ENCODE measurements at places on chromosomes 2 and 18.

DNA sequence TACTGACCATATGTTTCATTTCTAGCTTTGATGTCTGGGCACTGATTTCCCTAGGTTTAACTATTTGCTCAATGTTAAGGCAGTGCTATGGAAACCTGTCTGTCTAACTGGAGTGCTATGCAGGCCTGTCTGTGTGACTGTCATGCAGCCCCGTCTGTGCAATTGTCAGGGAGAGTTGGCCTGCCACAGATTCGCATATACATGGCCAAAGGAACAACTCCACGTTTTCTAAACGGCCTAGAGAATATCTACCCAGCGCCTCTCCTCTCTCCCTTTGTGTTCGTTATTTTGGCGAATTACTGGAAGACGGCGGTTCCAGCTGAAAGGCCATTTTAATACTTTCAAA, 59.6 kb upstream of the PSME4 start:
- DNase-seq, result no peak

GRCh38 chr2:13676269-13676668, 956.2 kb upstream of the LRATD1 start:
- no peak for DNase-seq

DNA sequence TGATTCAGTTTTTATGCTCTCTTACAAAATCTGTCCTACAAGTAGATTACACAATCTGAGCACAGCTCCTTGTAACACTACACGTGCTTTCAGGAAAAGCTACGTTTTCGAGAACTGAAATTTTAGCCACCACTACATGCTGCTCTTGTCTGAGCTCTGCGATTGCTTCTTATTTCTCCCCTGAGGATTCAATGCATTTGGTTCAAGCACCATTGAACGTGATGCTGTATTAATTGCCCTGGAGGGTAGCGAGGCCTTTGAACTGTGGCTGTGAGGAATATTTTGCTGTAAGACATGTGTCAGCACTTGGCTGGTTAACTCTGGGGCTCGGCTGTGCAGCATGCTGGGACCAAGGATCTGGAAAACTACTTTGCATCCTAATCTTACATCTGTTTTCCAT, 405.8 kb downstream of the EPHA4 start:
- DNase-seq, result no peak

GRCh38 chr2:11241412-11242203, 86.3 kb downstream of the SLC66A3 start:
- DNase-seq, result no peak

- DNase-seq, result no peak
Measured at GRCh38 chr2:119696494-119697030, 17.6 kb downstream of the TMEM177 start.

- no peak for DNase-seq
Measured at GRCh38 chr2:217836901-217837491, 165.8 kb downstream of the TNS1 start.

DNA sequence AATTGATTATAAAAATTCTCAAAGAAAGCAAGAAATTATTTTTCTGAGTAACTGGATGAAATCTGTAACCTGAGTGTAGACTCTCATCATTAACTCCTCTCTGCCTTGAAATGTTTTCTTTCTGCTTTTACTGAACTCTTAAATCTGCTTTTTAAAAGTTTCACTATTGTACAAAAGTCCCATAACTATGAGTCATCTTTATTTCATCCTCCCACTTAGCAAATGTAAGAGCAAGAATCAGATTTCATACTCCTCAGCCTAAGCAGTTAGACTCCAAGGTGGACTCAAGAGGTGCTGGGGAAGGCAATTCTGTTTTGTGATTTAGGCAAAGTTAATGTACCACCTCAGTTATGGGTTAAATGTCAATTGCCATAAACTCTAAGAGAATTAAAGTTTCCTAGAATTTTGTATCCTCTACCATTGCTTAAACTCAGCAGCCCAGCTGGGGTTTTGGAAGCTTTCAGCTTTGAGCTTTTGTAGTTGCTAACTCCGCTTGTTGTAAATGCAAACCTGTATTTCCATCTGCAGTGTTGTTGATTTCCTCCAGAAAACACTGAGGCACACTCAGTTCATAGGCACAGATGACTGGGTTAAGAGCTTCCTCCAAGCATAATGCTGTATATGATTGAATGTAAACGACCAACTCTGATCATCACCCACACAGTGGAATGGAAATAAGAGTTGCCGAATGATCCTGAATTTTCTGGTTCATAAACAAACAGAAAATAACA, 268.8 kb downstream of the ARHGAP15 start:
- DNase-seq, result no peak

GRCh38 chr2:240437551-240437860, 2.0 kb downstream of the GPC1 start:
- DNase-seq, result no peak

DNA sequence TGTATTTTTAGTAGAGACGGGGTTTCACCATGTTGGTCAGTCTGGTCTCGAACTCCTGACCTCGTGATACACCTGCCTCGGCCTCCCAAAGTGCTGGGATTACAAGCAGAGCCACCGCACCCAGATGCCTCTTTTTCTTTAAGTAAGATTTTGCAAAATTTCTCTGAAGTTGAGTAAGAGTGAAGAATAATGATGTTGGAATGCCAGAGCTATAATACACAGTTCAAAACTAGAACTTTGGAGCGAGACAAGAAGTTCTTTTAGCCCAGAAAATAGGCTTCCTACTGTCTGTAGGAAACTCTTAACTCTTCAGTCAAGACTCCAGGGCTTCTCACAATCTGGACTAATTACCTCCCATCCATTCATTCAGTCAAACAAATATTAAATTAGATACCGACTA, 51.4 kb downstream of the MARCHF4 start:
- no peak for DNase-seq

DNA sequence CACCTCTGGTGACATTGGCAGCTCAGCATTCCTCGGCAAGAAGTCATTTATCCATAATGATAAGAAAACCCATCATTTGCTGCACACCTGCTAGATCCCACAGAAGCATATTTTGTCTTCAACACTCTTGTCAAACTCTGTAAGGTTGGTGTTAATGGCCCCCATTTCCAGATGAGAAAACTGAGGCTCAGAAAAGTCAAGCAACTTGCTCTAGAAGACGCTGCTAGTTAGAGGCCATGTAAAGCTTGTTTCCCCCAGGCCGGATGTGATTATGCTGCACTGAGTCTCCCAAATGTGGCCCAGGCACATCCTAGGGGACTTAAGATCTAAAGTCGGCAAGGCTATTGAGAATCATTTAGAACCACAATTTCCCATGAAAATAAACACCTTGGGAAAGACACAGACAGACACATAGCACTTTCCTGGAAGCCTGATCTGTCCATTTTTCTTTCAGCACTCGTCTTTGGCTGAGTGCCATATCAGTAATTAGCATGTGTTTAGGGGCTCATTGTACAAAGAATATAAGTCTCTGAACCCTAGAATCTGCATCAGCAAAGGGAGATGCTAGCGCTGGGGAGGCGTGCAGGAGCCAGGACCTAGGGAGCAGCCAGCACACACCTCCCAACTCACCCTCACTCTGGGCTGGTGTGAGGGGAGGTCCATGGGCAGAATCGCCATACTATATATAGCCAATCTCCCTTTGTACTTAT, 39.3 kb downstream of the C1QL2 start:
- DNase-seq, result no peak

DNA sequence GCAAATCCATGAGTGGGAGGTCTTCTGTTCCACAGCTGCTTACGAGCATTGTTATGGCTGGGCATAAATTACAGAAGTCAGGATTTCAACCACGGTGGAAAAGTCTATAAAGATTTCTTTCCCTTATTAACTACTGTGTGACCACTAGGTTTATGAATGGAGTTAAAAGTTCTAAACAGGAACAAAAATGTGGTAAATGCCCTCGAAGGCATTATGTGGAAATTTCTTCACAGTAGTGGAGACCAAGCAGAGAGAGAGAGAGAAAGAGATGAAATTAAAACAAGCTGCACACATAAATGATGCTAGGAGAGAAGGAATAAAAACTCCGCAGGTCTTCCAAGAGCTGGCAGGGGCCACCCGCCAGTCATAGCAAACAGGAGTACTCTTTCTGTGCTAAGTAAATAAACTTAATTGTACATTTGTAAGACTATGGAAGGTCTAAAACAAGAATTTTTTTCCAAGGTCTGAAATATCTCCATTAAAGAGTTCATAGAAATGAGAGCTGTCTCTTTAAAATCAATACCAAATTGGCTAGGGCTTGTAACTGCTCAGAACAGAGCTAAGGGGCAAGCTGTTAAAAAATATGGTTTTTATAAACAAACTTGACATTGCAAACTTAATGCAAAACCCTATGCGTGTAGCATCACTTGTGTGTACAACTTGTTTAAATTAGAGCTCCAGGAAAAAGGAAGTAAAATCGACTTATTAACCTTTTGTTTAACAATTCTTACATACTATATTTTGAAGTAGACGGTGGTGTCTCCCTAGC, 438.2 kb downstream of the MEIS1 start:
- DNase-seq, result no peak

- DNase-seq, result no peak
Measured at GRCh38 chr18:63578357-63578958, 8.7 kb upstream of the SERPINB13 start.

GRCh38 chr2:168624028-168624427, 168.0 kb downstream of the CERS6 start:
- DNase-seq, result no peak

DNA sequence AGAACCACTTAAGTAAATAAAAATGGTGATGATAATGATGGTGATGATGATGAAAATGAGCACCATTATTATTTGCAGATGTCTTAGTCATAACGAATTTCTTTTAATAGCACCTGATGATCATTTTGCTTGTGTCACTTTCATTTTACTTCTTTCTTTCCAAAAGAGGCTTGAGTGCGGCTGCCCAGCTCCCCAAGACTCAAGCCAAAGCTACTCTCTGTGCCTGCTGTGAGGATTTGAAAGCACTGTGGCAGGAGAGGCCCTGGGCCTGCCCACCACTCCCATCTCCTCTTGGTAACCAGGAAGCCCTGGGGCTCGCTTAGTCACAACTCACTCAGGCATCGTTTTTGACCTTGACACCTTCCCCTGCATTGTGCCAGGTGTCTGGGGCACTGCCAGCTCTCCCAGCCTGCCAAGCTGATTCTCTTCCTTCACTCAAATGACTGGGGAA, 41.2 kb downstream of the RPL37A start:
- no peak for DNase-seq

DNA sequence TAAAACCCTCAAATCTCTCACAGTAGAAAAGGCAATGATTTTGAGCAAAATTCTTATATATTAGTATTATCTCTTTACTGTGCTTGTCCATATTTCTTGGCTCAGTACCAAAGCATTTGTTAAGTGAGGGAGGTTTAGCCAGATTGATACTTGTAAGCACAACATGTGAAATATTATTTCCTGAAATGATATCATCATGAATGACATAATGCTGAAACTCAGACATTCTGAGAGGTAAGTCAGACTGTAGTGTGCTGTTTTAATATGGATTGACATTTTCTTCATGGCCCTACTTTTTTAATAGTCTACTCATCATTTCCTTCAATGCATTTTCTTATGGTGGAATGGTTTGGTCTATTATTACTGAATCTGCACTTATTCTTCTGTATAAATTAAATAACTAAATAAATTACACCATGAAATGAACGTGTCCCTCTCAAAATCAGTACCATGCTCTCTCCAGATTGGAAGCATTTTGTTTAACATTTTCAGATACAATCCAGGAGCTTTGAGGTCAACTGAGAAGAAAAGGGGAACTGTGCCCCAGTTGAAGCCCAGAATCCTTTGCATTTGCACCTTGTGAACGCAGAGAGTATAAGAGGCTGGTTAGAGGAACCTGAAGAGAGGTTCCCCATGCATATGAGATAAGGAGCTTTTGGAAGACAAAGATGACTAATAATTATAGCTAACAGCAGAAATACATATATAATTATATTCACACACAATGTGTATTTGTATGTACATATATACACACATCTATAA, 50.1 kb upstream of the CRACDL start:
- no peak for DNase-seq

DNA sequence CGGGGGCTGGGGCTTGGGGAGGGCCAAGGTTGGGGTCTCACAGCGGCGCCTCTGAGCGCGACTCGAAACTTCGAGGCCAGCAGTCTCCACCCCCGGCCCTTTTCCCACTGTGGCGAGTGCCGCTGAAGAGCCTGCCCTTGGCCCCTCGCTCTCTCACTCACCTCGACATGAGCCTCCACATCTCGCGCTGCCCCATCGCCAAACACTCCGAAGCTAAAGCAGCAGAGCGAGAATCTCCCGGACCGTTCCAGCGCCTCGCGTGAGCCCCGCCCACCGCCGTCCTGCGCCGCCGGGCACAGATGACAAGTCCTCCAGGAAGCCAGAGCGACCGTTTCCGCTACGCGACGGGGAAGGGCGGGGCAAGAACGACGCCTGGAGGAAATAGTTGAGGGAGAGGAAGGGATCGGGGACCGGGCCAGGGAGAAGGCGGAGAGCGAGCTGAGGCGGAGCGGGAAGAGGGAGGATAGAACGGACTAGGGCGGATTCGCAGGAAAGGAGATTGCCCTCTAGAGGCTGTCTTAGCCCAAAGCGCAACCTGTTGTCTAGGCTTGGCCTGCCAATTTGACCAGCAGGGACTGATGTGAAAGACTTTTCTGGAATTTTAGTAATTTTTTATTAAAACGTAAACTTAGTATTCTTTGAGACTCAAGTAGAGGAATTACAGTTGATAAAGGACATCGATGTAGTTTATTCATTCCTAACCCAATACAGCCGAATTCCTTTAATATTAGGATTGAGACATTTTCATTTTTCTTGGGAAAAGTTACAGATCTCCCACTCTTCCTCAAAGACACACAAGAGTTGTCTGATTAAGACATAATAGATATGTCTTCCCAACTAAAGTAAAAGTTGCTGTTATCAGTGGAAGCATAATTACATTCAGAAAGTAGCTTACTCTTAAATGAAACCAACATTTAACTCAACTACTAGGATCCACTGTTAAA, at the start of gene HIBCH:
HIBCH (minus strand) TSS at position 272 of the 944 bp plus-strand sequence; CDS start at position 196, 76 bp downstream.
- DNase-seq, result peak; percentile 88

DNA sequence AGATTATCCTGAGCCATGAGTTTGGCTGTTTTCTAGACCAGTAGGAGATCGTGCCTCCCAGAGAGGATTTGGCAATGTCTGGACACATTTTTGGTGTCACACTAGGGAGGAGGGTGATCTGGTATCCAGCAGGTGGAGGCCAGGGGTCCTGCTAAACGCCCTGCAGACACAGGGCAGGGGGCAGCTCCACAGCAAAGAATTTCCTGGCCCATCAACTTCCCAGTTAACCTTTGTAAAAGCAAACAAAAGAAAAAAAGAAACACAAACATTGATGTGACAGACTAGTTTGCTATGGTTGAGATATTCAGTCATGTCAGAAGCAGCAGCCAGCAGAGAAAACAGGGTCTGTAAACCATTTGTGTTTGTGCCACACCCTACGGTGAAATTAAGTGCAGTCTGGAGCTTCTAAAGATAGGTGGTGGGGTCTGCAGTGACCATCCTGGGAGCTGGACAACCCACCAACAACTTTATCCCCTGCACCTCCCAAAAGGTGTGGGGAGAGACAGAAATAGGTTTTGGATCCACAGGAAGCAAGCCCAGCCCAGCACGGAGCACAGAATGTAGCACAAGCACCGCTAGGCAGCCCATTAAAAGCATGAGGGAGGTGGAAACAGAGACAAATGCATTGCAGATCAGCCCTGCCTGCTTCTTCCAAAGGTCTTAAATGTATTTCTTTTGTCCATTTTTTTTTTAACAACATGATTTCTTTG, 232.5 kb downstream of the MYT1L start:
- no peak for DNase-seq
